H7 (cell line): ENCODE measurements at places on chromosomes 12 and 14. TPM values are rescaled to one million over a fixed set of nuclear protein-coding genes. Genes with fewer than 3 reads are reported as not detected.
A peak's percentile ranks its signal among the peaks of the same experiment; 100 is the strongest.

- DNase-seq: no peak
These were observed 891 bp downstream of the SPRYD4 start for GRCh38 chr12:56469007-56469930.

Gene ORAI1
- 24.7 and 29.1 TPM in 2 replicates for total RNA-seq

DNA sequence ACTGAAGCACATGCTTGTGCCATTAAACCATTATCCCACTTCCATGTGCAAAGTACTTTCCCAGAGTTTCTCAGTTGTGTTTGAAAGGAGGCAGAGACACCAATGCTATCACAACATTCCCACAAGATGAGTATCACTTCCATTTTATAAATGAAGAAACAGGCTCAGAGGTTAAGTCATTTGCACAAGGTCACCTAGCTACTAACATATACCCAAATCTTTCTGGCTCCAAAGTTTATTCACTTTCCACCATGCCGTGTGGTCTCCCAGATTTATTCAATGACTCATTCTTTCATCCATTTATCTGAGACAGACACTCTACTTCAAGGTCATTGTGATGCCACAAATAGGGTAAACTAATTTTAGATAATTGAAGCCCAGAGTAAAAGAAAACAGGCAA, 9.4 kb downstream of the ART4 start:
- DNase-seq: no peak

DNA sequence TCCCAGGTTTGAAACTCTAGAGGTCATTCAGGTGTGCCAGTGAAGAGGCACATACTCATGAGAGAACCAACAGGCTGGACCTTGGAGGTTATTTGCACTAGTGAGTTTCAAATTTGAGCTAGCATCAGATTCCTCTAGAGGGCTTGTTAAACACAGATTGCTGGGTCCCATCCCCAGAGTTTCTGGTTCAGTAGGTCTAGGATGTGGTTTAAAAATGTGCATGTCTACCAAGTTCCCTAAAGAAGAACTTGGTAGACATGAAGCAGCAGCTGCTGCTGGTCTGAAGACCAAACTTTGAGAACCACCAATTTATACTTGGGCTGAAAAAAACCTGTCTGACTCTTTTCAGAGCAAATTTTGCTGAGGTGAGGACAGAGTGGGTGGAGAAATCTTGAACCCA, 61.7 kb downstream of the SUSD6 start:
- DNase-seq: no peak

Gene CD4
- total RNA-seq: 0.66 and 0.81 TPM in 2 replicates

GRCh38 chr12:67991158-67991557, 1.9 kb downstream of the IFNG-AS1 start:
- DNase-seq: no peak

Gene PTPRQ
- 0.15 and 0.21 TPM in 2 replicates for total RNA-seq

GRCh38 chr14:53999061-53999488, 42.5 kb upstream of the BMP4 start:
- no peak for DNase-seq

DNA sequence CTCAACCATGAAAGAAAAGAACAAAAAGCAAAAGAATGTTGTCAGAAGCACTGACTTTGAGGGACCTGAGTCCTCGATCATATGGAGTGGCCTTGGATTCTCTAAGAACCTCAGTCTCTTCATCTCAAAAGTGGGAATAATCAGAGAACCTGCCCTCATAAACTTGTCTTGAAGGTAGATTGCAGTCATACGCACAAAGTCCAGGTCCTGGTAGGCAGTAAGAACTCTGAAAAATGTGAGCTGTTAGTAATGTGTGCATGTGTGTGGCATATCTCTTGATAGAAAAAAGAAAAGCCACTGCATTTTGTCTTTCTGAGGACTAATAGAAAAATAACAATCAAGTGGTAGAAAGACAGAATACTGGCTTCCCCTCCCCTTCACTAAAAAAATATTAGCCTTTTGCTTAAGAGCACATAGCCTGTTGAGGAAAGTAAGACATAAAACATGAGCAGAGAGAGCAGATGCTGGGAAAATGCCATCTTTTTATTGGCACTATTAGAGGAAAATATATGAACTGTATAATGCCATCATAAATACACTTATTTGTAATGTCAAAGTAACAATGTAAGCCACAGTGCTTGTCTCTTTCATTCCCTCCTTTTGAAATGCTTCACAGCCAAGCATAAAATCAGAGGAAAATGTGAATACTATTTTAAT, 205.1 kb upstream of the TBX3 start:
- DNase-seq: no peak

DNA sequence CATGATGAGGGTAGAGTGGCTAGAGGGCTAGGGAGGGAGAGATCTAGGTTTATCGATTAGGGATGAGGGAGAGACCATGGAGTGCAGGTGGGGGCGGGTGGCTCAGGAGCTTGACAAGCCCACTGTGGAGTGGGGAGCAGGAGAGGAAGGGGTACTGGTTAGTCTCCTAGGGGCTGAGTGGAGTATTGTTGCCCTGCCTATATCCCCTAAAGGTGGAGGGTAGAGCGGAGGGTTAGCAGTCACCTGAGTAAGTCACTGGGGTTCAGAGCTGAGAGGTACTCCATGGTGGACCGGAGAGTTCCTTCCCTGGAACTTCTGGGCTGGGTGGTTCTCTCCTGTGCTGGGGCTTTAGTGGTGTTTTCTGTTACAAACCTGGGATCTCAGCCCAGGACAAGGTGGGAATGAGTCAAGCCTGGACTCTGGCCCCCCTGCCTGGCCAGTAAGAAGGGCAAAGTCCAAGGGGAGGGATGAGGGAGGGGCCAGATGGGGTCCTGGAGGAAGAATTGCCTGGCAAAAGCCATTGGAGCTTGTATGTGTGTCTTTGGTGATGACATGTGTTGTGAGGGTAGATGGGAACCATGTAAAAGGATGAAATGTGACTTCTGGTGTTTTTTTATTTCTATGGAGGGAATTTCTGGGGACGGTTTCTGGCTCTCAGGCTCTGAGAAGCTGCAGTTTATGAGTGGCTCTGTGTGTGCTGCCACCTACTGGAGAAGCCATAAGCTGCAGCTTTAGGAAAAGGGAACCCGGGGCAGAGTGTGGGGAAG, at the start of gene CIDEB:
CIDEB (minus strand) TSS at position 403 of the 767 bp plus-strand sequence; CDS start at position 284, 119 bp downstream.
- peak; percentile 90 for DNase-seq

Gene SERPINA12
- not detected in 2 replicates for total RNA-seq

DNA sequence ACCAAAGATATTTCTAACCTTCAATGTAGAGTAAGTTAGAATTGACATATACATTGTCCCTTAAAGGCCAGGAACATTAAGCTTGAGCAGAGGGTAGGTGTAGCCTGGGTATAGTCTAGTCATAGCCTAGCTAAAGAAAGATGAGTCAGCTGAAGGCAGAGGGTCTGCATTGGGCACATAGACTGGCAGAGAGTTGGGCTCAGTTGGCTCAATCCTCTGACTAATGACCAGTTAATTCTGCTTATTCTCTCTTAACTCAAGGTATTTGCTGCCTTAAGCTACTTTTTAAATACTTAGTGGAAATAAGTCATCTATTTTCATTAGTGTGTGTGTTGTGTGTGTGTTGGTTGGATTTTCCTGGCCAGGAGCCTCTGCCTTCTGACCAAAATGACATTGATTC, 467.1 kb downstream of the RAD51B start:
- no peak for DNase-seq

- no peak for DNase-seq
These were observed 14.3 kb upstream of the RIC8B start for GRCh38 chr12:106760184-106760531.

Gene CHGA
- 13.0 and 20.6 TPM in 2 replicates for total RNA-seq

DNA sequence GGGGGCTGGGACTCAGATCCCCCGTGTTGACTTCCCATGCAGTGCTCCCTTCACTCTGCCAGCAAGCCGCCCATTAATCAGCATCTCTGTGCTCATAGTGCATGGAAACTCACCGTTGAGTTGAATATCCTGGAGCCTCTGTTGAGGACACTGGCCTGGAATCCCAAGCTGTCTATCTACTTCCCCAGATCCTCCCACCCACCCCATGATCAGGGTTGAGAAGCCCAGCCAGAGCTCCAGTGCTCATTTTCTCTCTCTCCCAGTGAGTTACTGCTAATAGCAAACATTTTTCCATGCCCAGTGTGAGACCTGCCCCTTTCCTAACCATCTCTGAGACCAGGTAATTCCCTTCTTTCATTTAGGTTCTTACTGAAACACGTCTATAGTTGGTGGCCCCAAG, 88.2 kb downstream of the SLC24A4 start:
- no peak for DNase-seq

DNA sequence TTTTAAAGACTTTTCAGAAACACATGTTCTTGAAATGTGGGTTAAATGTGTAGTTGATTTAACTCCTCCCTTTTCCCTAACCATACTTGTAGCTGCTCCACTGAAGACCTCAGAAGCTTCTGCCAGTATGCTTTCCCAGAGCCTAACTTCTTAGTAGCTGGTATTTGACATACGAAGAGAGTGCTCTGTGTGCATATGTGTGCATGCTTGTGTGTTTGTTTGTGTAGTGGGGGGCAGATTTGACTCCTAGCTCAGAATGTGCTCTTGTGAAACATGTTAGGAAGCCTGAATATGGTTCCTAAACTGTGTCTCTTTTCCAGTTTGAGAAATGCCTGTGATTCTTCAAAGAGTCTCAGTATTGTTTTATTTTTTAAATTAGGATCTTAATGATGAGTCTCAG, 420.4 kb downstream of the PCNX1 start:
- no peak for DNase-seq

DNA sequence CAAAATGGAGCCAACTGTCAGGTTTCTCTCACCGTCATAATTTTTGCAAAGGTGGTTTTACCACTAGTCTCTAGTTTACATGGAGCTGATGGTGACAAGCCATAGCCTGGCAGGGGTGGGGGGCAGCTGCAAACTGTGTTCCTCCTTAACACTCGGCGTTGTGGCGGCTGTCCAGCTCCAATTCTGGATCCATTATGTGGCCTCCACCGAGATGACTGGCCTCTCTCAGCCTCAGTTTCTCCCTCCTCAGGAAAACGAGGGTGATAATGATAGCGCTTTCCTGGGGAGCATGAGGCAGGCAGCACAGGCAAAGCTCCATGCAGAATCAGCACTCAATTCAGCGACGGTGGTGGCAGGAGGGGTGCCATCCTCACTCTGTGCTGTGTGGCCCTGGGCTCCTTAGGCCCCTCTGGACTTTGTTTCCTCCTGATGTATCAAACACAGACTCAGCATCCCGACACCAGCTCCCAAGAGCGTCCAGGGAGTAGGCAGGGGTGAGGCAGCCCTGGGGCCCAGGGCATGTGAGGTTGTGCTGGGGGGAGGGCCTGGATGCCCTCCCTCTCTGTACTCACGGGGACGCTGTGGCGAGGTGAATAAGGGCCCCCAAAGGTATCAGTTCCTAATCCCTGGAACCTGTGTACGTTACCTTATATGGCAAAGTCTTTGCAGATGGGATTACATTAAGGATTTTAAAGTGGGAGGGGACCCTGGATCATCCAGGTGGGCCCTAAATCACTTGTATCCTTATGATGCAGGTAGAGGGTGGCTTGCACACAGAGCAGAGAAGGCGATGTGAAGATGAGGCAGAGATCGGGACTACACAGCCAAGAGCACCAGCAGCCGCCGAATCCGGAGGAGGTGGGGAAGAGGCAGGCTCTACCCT, 46.8 kb upstream of the EIF5 start:
- DNase-seq: peak; percentile 40

DNA sequence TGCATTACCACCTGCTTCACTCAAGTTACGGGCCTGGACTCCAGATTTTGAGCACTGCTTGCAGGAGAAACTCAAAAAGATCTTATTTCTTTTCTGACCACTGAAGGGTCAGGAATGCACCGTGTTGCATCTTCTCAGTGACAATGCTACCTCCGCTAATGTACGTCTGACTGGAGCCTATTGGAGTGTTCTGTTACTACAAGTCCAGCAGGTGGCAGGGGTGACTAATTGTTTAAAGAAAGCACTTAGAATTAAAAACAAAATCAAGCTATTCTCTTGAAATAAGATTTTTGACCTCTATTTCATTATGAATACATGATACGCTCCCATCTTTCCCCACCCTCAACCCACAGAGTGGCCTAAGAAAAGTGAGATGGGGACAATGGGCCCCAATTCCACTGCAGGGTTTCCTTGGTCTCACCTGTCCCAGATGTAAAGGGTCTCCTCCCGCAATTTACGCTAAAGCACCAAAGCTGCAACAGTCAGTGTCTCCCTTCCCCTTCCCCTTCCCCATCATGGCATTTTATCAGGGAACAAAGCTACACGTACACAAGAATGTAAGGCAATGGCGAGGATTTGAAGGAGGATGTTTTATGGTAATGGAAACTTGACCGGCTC, 2.2 kb downstream of the TBPL2 start:
- peak; percentile 42 for DNase-seq

- no peak for DNase-seq
These were observed 11.3 kb upstream of the CDKN3 start for GRCh38 chr14:54385556-54385955.

Gene SLC41A2
- 1.00 and 1.9 TPM in 2 replicates for total RNA-seq

GRCh38 chr12:26809611-26810285, 23.2 kb downstream of the ITPR2 start:
- no peak for DNase-seq

Gene PLA2G1B
- not detected in 2 replicates for total RNA-seq

Gene ATF7
- 7.1 and 9.8 TPM in 2 replicates for total RNA-seq

GRCh38 chr14:68666899-68667298, 126.0 kb downstream of the ZFP36L1 start:
- no peak for DNase-seq

Gene REP15
- 0.15 and 0.35 TPM in 2 replicates for total RNA-seq

DNA sequence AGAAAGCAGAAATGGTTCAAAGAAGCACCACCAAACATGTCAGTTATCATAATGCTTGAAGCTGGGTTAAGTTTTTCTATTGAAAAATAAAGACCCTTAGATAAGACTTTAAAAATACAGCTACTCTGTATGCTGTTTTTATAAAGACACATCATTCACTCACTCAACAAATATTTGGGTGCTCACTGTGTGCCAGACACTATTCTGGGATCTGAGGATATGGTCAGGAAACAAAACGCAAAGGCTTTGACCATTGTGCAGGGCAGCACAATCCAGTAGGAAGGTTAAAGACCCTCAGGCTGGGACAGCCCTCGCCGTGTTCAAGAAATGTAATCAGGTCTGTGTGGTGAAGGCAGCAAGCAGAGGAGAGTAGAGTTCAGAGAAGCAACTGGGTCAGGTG, 38.0 kb upstream of the DPY19L2 start:
- no peak for DNase-seq

Gene METAP2
- total RNA-seq: 106 and 129 TPM in 2 replicates

Gene PPHLN1
- total RNA-seq: 66.2 and 82.1 TPM in 2 replicates

GRCh38 chr12:88398031-88398430, 182.2 kb downstream of the KITLG start:
- DNase-seq: no peak

Gene NTF3
- total RNA-seq: 0.90 and 0.92 TPM in 2 replicates

Gene KLRC4
- not detected in 2 replicates for total RNA-seq

Gene LRP6
- 44.6 and 48.0 TPM in 2 replicates for total RNA-seq

Gene AMHR2
- 0.52 and 1.6 TPM in 2 replicates for total RNA-seq

- DNase-seq: no peak
These were observed 42.2 kb upstream of the APPL2 start for GRCh38 chr12:105278043-105278697.

GRCh38 chr12:115176741-115177400, 492.9 kb upstream of the TBX3 start:
- no peak for DNase-seq

Gene RPS6KL1
- 5.4 and 12.4 TPM in 2 replicates for total RNA-seq

GRCh38 chr14:47596232-47596631, 79.2 kb downstream of the MDGA2 start:
- DNase-seq: no peak
